ENCODE measurements at places on chromosomes 11 and 22.

- no peak for DNase-seq
These were observed 4.6 kb downstream of the TMEM86A start for GRCh38 chr11:18703001-18703763.

- DNase-seq: no peak
These were observed 12.3 kb downstream of the MRE11 start for GRCh38 chr11:94481342-94481741.

- no peak for DNase-seq
These were observed 150.1 kb downstream of the CEP164 start for GRCh38 chr11:117477721-117478120.

- peak; percentile 17 for DNase-seq
These were observed 8.4 kb downstream of the XBP1 start for GRCh38 chr22:28791841-28792490.

DNA sequence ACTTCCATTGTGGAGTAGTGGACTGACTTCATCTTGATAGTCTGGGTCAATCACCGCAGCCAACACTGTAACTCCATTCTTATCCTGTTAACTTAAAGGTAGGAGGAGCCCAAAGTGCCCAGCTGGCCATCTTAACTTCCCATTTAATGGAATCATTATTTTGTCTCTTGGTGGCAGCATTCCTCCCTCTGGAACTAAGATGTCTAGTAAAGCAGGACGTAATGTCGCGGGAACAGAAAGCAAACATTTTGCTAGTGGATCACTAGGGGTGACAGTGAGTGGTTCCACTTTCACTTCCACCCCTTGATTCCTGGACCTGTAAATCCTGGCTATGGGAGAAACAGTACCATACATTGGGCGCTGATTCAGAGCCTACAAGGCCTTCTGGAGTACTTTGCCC, 71.4 kb downstream of the GAB4 start:
- DNase-seq: no peak

- no peak for DNase-seq
These were observed 5.2 kb downstream of the IGLL1 start for GRCh38 chr22:23574877-23575276.

- no peak for DNase-seq
These were observed 44.8 kb downstream of the MMP20 start for GRCh38 chr11:102580185-102580951.

GRCh38 chr11:40183073-40184064, 1276.1 kb downstream of the LRRC4C start:
- no peak for DNase-seq

DNA sequence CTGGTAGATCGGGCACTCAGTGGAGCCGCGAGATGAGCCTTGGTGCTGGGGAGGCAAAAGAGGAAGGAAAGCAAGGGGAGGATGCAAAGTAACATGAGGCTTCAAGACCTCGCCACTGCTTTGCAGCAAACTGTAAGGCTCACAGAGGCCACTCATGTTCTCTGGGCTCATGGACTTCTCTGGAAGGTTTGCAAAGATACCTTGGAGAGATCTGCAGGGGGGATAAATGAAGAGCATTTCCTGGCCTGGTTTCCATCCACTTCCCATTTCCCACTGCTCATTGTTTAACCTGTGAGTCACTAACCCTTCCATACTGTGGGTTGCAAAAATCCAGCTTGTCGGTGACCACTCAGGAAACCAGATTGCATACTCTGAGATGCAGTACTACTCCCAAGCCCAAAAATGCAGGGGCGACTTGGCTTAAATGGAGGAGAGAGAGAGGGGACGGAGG, 38.5 kb downstream of the OSBP2 start:
- DNase-seq: no peak

- no peak for DNase-seq
These were observed 14.3 kb upstream of the ALX4 start for GRCh38 chr11:44324222-44324621.

DNA sequence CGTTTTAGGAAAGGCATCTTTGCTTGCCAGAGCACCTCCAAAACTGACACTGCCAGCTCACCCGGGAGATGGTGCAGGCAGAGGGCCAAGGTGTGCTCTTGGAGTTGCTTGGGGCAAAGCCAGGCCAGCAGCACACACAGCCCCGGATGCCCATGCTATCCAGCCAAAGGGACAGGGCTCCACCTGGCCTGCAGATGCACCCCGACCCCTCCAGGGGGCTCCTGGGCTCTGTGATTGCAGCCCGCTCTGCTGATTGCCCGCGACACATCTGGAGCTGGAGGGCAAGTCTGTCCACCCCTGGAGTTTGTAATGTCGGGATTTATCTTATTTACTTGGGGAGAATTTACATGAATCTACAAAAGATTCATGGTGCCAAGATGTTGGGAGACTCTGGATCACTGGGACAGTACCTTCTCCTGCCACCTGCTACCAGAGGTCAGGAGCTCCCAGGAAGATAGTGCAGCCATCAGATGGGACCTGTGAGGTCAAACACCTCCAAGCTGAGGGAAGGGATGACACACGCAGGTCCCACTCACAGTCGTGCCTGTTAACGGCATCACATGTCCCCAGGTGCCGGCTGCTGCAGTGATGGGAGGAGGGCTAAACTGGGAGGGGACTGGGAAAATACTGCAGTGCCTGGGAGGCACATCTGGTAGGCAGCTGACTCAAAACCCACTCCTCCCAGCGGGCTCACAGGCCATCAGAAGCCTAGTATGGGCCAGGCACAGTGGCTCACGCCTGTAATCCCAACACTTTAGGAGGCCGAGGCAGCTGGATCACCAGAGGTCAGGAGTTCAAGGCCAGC, 17.2 kb downstream of the CBX7 start:
- no peak for DNase-seq

DNA sequence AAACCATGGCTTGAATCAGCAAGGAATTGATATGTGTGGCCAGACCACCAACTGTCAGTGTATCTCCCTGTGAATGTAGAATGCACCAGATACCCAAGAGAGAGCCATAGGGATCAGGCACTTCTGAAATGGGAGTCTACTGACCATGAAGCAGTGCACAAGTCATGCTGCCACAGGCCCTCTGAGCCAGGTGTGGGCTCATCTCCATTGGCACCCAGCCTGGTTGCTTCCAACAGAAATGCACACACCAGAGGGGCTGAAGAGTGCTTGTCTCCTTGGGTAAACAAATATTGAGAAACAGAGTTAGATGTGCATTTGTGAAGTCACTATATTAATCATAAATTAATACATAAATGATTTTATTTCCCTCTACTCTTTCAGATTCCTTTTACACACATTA, 28.4 kb upstream of the PANX1 start:
- no peak for DNase-seq

DNA sequence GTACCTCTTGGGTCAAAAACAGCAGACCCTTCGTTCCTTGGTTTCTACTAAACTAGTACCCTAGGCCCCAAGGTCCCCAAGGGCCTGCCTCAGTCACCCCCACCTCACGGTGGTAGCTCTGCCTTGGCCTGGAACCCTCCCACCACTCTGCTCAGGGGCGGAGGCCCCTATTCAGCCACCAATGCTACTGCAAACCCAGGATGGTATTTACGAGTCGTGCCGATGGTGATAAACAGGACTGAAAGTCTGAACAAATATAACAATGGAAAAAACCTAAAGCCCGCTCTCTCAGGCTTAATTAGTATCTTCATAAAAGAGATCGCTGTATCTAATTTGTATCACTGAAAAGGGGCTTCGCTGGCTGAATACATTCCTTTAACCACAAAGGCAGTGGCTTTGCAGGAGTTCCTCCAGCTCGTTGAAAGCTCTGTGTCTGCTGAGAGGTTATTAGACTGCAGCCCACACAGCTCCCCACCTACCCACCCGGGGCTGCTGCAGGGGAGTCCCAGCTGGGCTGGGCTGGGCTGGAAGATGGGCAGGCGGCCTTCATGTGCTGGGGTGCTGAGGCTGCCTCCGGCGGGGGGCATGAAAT, 15.2 kb downstream of the SHISAL1 start:
- no peak for DNase-seq

DNA sequence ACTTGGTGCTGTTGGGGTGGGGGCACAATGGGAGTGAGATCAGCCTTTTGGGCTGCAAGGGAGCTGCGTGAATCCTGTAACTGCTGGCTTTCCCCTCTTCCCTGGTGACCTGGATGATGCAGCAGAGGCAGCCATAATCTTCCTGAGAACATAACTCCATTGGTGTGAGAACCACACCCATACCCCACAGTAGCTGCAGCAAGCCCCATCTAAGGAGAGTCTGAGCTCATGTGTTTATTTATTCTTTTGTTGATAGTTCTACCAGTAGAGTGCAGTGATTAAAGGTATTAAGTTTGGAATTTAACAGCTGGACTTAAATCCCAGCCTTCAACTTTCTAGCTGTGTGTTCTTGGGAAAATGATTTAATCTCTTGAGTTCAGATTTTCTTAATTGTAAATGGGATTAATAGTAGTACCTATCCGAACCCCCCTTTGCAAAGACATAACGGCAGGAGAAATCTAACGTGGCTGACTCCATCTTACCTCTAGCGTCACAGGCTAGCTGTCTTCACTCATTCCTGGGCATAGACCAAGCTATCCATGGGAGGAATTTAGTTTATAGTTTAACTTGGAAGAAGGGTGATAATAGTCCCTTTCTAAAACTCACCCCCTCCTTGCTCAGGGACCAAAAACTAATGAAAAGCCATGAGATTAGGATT, 385.0 kb upstream of the DDI1 start:
- no peak for DNase-seq

- DNase-seq: no peak
These were observed 1326.6 kb downstream of the TBC1D22A start for GRCh38 chr22:48088926-48089536.

DNA sequence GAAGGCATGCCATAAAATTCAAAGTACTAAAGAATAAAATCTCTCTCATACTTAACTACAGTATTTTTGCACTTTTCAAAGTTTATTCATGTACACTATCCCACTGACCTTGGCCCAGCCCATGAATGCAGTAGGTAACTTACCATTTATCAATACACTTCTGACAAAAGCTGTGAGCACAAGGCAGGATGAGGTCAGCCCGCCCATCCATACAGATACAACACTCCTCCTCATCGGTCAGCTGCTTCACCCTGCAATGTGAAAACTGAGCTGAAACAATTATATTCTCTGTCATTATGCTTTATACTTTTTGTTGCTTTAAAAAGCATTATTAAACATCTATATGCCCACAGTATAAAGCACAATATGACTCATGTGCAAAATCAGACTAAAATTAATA, 22.1 kb downstream of the RNF141 start:
- DNase-seq: no peak

GRCh38 chr11:92329646-92330045, 105.0 kb downstream of the FAT3 start:
- no peak for DNase-seq

GRCh38 chr11:65593518-65594414, 1.8 kb downstream of the KCNK7 start:
- peak; percentile 28 for DNase-seq

DNA sequence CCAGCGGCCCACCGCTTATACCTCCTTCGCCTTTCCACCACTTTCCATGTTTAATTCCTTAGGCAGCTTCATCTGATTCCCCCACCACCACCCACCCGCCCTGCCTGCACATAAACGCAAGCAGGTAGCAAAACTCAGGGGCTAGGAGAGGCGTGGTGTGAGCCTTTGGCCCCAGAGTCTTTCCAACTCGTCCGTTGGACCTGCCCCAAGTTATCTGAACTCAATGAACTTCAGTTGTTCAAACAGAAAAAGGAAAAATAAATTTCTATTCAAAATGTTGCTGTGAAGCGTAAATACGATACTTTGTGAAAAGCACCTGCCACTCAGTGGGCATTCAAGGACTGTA, 814 bp upstream of the CDON start:
- DNase-seq: no peak
